ENCODE measurements at places on chromosomes 1 and 21.

- no peak for DNase-seq
Observed at GRCh38 chr1:229757226-229757625, 131.2 kb downstream of the URB2 start.

- no peak for DNase-seq
Observed at GRCh38 chr1:220045356-220046051, 801 bp downstream of the EPRS1 start.

- DNase-seq = no peak
Observed at GRCh38 chr1:67722292-67722944, 37.4 kb downstream of the GADD45A start.

DNA sequence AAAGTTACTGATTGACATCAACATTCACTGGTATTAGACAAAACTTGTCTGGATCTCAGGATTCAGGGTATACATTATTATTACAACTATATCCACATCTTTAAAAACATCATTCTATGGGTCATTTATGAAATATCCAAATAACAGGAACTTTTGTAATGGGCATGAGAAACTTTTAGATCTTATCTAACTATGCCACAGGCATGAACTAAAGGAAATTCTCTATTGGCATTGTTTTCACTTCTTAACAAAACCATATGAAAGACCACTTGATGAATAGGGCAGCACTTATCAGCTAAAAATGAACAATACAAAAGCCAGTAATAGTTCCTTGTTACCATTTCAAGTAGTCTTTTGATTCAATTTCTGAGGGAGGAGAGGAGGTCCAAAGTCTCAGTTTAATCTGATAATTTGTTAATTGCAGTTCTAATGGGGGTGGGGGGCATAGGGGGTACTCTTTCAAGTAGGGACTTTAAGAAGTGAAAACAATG lies 30.8 kb upstream of the CPLANE2 start:
- DNase-seq = no peak

GRCh38 chr1:47184822-47185677 lies 4.8 kb downstream of the PDZK1IP1 start:
- DNase-seq = no peak

DNA sequence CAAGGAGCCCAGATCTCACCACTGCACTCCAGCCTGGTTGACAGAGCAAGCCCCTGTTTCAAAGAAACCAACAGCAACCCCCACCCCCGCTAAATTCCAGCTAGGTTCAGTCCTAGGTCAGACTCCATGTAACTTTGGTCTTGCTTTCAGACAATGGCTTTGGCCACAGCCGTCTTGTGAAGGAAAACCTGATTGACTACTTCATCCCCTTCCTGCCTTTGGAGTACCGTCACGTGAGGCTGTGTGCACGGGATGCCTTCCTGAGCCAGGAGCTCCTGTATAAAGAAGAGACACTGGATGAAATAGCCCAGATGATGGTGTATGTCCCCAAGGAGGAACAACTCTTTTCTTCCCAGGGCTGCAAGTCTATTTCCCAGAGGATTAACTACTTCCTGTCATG lies 12.9 kb downstream of the TOR3A start:
- DNase-seq = no peak

GRCh38 chr21:33966324-33966949 lies 50.8 kb upstream of the ATP5PO start:
- DNase-seq = no peak

DNA sequence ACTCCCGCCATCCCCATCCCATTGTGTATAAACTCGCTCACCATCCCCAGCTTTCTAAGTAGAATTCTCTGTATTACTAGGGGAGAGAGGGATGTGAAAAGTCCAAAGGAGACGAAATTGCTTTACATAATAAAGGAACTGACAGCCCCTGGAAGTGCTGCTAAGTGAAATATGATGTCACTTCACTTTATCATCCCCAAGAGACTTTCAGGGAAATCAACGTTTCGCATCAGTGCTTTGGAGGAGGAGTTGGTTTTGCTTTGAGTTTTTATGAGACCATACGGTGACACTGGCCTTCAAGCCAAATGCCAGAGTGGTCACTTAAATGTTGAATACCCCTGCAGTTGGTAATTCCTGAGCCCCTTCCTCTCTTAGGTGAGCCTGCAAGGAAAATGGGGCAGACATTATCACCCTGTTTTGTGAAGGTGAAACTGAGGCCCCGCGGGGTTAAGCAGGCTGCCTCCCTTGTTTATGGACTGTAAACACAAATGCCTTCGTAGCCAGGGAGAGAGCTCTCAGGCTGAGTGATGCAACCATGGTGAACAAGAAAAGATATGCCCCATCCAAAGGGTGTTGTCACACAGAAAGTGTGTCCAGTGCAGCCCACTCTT lies 58.4 kb upstream of the KAZN start:
- no peak for DNase-seq

DNA sequence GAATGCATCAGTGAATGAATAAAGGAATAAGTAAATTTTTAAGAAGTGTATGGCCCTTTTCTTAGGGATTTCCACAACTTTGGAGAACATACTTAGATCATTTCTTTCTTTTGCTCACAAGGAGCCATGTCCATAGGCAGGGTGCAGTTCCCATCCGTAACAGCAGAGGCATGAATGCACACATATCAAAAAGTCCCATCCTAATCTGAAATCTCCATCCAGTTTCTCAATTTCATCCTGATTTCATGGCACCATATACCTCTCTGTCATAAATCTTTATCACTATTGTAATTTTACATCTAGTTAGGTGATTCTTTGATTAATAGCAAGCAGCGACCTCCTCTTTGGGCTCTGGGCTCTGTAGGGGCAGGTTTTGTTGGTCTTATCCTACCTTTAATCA lies 359.2 kb downstream of the RRAGC start:
- DNase-seq = no peak

Measured in activated CD8-positive, alpha-beta memory T cell treated with anti-CD3 and anti-CD28 coated beads for 1 hour (primary cell).